Stimulated activated CD4-positive, alpha-beta T cell treated with anti-CD3 and anti-CD28 coated beads, Interleukin-1b, Interleukin-23, amount 100 ng/mL, for 1 hour (primary cell): ENCODE measurements at places on chromosomes 12 and 14.
A peak's percentile ranks its signal among the peaks of the same experiment; 100 is the strongest.

DNA sequence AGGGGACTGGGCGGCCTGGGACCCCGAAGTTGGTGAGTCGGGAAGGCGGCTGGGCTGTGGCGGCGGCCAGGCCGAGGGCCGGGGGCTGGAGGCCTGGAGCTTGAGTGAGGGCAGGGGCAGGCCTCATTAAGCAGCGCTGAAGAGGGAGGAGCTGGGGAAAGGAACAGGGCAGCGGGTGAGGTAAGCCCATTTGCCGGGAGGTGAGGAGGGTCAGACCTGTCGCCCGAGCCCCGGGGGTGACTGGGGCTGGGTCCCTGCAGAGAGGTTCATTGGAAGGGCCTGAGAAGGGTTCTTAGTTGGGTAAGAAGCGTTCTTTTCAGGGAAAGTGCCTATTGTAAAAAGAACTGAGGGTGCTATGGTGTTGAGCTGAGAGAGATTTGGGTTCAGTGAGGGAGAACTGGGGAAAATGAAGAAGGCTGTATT, 441 bp downstream of the RAB5B start:
- DNase-seq: peak; percentile 4

GRCh38 chr12:122421187-122421820, 1.2 kb downstream of the CLIP1 start:
- no peak for DNase-seq

GRCh38 chr14:99537399-99537798, 56.2 kb downstream of the CCNK start:
- no peak for DNase-seq

DNA sequence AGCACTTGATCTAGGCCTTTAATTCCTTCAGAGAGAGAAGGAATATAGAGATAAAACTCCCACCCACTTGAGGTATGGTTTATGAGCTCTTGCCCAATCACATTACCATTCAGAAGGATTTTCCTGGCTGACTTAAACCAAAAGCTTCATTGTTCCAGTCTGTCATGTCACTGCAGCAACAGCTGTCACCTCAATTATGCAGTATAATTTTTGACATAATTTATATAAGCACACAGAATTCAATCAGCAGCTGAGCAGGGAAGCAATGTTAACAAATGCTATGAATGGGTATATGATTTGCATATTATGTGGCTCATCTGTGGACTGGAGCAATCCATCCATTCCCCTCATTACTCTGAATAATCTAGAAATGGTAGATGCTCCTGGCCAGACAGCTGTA, 40.3 kb downstream of the CBX5 start:
- DNase-seq: no peak

- DNase-seq: no peak
Observed at GRCh38 chr14:74508844-74509428, 15.4 kb downstream of the ISCA2 start.

GRCh38 chr12:101592448-101592847, 2.3 kb upstream of the MYBPC1 start:
- no peak for DNase-seq

DNA sequence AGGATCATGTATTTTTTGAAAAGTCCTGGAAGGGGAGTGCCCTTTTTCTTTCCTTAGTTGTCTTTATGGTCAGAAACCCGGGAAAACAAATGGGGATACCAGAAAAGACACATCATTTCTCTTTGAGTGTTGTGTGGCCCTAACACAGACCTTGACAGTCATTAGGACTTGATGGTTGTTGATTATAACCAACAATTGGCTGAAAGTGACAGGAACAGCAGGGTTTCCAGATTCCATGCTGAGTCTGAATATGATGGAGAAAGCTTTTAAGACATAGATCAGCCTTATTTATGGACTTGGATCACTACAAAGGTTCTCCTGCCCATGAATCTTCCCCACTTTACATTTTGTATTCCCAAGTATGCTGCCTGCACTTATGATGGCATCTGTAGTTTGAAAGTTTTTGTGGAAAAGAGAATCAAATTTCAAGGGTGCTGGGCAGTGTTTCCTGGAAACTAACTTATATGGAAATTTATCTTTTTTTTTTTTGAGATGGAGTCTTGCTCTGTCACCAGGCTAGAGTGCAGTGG, 30.4 kb downstream of the POLR3B start:
- no peak for DNase-seq

DNA sequence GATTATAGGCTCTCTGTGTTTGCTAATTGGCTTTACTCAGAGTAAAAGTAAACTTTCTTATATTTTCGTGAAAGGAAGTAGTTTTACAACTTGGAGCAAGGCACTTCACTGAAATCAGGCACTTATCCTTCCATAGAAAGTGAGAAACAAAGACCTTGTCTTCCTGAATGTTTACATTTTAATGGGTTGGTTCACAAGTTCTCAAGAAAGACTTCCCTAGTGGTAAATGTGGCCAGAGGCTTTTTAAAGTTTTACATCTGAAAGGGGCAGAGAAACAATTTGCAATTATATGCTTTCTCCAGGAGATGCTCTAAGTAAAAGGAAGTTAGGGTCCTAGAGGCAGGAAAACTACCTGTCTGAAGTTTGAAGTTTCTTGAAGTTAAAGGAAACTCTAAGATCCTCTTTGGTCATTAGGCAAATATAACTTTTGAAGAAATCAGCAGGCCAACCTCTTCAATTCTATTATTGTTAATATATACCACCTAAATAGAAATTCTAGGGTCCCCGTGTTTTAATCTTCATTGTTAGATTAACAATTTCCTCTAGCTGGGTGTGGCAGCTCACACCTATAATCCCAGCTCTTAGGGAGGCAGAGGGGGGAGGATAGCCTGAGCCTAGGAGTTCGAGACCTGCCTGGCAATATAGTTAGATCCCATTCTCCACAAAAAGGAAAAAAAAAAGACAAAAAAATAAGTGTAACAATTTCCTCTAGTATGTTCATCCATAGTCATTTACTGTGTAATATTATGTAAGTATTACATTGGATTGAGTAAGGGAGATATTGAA, 644.9 kb upstream of the FOXG1 start:
- DNase-seq: no peak

GRCh38 chr14:104392001-104392395, 187.6 kb upstream of the C14orf180 start:
- DNase-seq: no peak

GRCh38 chr12:87233671-87234070, 795.5 kb downstream of the C12orf50 start:
- no peak for DNase-seq

GRCh38 chr14:101809671-101810514, 48.4 kb downstream of the PPP2R5C start:
- DNase-seq: no peak

GRCh38 chr12:129605666-129606065, 298.2 kb downstream of the TMEM132D start:
- DNase-seq: no peak

DNA sequence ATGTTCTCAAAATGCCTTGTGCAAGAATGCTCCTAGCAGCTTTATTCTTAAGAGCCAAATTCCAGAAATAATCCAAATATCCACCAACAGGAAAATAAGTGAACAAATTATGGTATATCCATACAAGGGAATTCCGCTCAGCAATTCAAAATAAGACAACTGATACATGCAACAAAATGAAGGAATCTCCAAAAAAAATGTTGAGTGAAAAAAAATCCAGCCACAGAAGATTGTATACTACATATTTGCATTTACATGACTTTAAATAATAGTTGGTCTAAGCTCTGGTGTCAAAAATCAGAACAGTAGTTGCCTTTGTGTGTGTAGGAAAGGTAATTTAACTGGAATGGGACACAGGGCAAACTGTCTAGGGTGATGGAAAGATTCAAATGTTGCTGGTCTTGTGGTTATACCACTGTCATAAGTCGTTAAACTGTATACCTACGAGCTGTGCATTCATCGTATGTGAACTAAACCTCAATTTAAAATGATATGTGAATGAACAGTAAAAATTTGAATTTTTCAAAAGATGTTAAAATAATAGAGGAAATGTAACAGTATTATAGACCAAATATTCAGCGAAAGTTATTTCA, 3.2 kb downstream of the CD69 start:
- no peak for DNase-seq

DNA sequence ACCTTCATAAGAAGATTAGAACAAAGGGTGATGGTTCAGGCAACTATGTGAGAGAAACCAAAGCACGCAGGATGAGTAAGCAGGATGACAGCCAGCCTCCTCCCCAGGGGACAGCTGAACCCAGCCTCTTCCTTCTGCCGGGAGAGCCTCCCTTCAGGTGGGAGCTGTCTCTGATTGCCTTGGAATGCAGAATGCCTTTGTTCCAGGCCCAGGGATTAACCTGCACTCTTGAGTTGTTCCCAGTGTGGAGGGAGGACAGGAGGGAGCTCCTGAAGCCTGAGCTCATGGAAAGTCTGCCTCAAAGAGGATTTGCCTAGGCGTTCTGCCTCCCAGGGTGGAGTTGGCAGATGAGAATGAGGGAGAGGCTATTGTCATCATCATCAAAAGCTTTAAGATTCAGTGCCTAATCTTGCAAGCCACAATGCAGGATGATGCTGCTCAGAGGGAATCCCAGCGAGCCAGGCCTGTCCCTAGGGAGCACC, 3.6 kb upstream of the KRT6A start:
- no peak for DNase-seq

GRCh38 chr14:69882116-69882864, 3.1 kb downstream of the SMOC1 start:
- DNase-seq: no peak

DNA sequence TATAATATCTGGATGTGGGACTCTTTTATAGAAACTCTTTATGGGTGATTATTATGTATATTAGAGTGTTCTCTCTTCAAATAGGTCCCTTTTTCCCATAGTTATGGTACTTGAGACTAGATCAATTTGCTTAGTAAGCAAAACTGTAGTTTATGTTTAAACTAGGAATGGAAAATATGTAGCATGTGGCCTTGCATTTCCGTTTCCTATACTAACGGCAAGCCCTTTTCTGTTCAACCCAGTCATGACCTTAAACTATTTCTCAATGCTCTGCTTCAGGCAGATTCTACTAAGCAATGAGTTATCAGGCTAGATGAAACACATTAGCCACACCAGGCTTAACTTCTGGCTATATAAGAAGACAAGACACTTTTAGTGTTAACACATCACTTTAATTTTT, 84.6 kb downstream of the OTOGL start:
- no peak for DNase-seq

- DNase-seq: peak; percentile 11
Observed at GRCh38 chr14:70416725-70417349, at the start of gene SYNJ2BP. Gene SYNJ2BP (minus strand): TSS chr14:70417090. CDS start chr14:70416963, 127 bp downstream.

- DNase-seq: no peak
Observed at GRCh38 chr14:57834001-57834598, 31.8 kb downstream of the SLC35F4 start.

DNA sequence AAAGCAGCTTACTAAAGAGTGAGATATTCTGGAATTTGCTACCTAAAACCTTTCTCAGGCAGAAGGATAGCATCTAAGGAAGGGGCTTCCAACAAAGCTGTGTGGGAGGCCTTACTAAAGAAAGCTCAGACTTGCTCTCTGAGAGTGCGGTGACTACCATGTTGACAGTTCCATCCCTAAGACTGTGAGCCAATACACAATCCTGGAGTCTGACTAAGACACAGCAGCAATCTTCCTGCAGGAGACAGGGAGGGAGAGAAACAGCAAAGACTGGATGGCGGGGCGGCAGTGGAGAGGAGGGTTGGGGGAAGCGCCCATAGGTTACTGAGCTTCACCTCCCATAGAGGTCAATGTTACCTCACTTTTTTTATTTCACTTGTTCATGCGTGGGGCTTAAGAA, 70.9 kb downstream of the KITLG start:
- DNase-seq: no peak

DNA sequence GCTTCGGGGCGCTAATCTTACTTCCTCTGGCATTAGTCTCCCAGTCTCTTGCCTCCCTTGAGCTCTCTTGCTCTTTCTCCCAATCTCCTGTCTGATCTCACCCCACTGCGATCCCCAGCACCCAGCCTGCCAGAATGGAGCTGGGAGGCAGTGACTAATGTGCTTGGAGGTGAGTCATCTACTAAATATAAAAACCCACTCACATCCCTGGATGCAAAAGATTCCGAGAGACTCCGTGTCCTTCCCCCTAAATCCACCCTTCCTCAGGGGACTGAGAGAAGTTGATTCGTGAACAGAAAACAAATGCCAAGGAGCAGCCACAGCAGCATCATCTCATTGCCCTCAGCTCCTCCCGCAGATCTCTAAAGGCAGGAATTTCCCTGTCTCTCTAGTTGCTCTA, 45.7 kb upstream of the KCNA5 start:
- DNase-seq: no peak

GRCh38 chr14:91180611-91181010, 63.9 kb downstream of the GPR68 start:
- no peak for DNase-seq

DNA sequence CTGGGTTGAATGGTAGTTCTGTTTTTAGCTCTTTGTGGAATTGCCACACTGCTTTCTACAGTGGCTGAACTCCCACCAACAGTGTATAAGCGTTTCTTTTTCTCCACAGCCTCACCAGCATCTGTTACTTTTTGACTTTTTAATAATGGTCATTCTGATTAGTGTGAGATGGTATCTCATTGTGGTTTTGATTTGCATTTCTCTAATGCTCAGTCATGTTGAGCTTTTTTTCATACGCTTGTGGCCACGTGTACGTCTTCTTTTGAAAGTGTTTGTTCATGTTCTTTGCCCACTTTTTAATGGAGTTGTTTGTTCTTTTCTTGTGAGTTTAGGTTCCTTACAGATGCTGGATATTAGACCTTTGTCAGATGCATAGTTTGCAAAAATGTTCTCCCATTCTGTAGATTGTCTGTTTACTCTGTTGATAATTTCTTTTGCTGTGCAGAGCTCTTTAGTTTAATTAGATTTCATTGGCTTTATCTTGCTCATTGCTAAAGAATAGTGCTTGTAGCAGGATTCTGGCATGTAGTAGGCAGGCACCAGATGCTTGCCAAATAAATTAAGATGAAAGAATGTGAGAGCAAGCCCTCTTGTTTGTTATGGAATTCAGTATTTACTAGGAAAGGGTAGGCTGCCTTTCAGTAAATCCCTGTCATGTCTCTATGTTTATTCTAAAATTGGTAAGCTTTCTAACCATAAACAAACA, 86.8 kb downstream of the PDE3A start:
- no peak for DNase-seq

GRCh38 chr12:117091758-117092510, 7.3 kb downstream of the TESC start:
- DNase-seq: no peak

GRCh38 chr12:124898200-124898922, 16.1 kb downstream of the UBC start:
- DNase-seq: no peak
